ENCODE measurements at places on chromosomes 7 and 10.

GRCh38 chr10:88389456-88389855, 193.7 kb downstream of the RNLS start:
- DNase-seq: peak; percentile 14

GRCh38 chr7:138746073-138746472, 44.9 kb upstream of the SVOPL start:
- DNase-seq: no peak

DNA sequence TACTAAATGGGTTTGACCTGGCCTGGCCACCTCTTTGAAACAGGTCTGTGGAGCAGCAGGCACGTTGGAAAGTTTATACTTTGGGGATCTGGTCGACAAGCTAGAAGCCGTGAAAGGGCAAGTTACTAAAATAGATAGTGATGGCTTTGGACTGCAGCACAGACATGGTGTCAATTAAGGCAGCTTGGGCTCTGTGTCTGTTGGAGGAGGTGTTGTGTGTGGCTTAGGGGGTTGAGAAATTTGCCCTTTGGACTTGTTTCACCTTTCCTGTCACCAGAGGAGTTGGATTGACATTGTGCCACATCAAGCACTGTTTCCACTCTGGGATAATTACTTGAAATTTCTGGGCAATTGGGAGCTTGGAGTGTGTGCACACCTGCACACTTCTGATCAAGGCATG, 251.8 kb upstream of the MKI67 start:
- no peak for DNase-seq

DNA sequence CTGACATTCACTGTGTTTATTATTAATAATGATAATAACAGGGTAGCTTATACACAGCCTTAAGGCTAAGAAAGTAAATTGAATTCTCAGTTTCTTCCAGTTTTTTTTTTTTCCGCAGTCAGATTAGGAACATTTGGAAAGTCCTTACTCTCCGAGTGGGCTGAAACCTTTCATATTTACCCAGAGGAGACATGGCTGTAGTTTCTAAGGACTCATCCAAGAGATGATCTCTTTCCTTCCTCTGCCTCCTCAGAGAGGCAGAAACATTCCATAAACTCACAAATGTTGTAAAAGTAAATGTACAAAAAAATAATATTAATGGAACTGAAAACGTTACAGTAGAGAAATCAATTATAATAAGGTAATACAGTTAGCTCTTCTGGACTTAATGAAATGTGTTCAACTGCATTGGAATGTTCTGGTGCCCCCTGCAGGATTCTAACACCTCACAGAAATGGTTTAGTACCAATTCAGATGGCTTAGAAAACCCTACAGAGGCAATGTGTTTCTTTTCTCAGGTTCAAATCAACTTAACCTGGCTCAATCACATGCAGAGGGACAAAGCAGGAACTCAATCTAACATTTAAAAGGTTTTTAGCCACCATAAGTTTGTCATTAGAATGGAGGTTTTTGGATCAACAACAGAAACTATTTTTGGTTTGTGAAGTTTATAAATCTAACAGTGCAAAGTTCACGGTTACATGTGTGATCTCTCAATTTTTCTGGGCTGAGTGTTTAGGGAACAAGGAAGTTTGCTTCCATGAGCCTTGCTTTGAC, 71.7 kb downstream of the ICA1 start:
- peak; percentile 45 for DNase-seq

DNA sequence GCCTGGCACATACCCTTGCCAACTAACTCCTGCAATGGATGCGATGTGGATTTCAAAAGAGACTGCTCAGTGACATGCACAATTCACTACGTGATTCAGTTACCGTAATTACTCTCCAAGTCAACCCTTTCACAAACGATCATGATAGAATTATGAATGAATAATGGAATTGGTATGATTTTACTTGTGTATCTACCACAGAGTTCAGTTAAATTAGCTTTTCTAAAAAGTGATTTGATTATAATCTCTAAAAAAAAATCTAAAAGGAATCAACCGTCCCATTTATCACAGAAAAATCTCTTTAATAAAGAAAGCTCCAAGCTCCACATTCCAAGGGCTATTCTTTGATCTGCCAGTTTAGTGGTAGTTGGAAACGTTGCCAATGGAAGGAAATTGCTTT, 30.4 kb upstream of the RSU1 start:
- no peak for DNase-seq

- DNase-seq: no peak
Observed at GRCh38 chr7:140475747-140476333, 3.5 kb downstream of the MKRN1 start.

DNA sequence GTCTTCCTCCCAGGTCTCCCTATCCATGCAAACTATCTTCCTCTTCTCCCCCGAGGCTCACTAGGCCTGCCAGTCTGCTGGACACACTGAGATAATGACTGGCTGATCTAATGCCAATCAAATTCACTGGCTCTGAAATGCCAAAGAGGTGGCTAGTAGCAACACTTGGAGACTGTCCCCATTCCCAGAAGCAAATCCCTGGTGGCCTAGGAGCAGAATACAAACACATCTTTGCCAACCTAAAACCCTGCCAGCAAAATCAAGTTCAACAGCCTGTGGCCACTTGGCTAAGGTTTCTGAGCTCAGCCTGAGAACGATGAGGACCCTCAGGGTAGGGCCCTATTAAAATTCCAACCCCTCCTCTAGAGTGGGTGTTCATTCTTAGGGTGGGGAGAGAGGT, 46.6 kb downstream of the SH3PXD2A start:
- no peak for DNase-seq
